Activated naive CD4-positive, alpha-beta T cell treated with anti-CD3 and anti-CD28 coated beads, Interleukin-2, amount 50 U/mL, for 16 hours (primary cell): ENCODE measurements at places on chromosomes 6 and 20.

DNA sequence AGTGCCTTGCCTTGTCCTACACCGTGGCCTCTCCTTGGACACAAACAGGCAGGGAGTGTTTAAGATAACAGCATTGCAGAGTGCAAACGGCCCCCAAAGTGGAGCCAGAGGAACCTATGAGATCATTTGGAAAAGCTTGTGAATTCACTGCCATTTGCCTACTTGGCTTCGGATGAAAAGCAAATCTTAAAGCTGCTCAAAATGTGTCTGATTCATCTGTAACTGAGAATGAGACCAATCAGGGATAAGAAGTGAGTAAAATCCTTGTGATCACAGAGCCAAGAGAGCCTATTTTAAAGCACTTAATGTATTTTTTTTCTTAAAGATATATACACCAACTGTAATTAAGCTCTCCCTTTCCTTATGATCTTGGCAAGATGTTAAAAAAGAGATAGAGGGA, 65.7 kb upstream of the BACH2 start:
- no peak for DNase-seq

DNA sequence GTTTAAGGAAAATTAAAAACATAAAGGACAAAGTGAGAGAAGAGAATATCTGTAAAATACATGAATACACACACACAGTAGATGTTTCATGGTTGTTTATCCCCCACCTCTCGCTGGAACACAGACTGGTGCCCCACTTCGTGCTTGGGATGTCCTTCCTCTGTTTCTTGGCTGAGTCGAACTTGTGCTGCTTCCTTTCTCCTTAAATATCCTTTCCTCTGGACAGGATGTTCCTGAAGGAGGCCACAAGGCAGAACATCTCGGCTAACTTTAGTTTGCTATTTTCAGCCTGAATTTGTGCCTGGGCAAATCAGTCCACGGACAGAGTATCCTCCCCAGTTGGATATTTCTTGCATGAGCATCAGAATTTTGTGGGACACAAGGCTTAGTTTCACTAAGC, 54.7 kb upstream of the ZMYND8 start:
- DNase-seq = no peak

DNA sequence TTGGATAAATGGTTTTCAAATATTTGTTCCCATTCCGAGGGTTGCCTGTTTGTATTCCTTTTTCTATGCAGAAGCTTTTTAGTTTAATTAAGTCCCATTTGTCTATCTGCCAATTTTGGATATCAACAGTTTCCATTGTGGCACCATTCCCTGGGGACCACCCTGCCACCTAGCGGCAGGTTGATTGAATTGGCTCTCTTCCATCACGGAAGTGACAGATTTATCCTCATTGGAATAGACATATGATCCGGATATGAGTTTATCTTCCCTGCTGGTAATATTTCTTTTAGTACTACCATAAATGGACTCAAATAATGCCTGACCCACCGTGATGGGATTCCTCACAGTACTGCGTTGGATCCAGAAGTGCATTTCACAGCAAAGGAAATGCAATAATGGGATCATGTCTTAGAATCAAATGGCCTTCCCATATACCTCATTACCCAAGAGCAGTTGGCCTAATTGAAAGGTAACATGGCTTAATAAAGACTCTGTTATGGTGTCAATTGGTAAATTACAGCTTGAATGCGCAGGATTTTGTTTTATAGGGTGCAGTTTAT, 327.0 kb downstream of the BMP2 start:
- DNase-seq = no peak

- DNase-seq = no peak
These were observed 222.8 kb downstream of the ALDH8A1 start for GRCh38 chr6:134727081-134727480.

DNA sequence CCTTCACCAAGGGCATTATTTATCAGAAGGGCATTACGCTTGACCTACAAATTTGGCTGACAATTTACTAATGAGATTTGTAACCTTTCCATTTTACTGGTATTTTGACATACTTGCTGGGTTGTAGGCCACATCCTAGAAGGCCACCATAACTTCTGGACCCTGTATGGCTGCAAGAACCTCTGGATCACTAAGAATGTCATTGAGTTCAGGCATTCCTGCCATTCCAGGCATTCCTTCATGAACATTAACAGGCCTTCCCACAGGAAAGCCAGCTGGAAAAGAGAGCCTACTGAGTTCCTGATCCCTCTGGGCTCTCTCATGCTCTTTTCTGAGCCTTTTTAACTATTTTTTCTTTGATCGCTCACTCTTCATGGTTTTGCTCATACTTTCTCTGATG, 28.4 kb upstream of the SLC35A1 start:
- no peak for DNase-seq

- DNase-seq = no peak
These were observed 10.2 kb upstream of the CHRNA4 start for GRCh38 chr20:63371291-63371865.

DNA sequence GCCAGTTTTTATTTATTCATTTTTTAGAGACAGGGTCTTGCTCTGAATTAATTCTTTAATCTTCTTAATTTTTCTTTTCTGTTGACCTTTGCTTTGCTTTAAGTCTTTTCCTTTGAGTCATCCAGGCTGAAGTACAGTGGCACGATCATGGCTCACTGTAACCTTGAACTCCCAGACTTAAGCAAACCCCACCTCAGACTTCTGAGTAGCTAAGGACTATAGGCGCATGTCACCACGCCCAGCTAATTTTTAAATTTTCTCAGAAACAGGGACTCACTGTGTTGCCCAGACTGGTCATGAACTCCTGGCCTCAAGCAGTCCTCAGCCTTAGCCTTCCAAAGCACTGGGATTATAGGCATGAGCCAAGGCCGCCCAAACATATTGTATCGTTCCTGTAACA, 71.3 kb upstream of the GNRH2 start:
- no peak for DNase-seq

DNA sequence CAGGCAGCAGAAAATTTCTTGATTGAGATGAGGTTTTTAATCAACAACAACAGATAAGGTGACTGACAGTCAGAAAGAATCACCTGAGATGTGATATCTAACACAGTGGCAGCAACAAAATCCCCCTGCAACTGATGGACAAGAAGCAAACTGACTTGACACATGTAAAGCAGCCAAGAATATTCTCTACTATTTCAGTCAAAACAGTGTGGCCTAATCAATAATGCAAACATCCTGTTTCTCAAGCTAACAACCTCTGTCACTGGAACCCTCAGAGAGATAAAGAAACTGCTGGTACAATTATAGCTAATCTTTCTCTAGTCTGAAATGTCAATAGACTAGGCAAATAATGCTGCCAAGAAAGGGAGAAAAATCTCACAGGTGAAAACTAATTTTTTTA, 4.6 kb upstream of the CGA start:
- no peak for DNase-seq

DNA sequence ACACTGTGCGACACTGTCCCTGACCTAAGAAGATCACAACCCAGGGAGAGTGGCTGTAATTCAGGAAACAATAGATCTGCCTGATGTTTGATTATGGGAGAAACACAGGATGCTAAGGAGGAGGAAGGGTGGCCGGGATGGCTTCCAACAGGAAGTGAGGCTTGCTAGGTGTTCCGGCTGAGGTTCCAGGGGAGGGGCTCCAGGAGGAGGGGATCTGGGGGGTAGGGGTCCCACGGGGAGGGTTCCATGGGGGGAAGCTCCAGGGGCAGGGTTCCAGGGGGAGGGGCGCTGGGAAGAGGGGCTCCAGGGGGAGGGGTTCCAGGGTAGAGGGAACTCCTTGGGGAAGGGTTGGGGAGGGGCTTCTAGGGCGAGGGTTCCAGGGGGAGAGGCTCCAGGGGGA, 48.6 kb downstream of the DAAM2 start:
- DNase-seq = no peak

DNA sequence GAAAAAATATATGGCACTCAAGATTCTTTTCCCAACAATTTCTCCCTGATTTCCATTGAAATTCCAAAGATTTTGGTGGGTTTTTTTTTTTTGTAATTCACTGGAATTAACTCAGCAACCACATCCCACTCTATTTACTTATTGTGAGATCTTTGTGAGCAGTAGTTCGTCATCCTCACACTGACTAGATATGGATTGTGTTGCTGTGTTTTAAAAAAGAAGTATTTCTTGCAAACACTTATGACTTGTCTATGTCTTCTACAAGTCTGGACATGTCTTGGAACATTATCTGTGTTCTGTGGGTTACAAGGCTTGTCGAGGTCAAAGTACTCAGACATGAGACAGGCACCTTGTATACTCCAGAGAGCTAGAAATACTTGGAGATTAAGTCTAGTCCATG, 7.3 kb upstream of the TENT5A start:
- DNase-seq = no peak

DNA sequence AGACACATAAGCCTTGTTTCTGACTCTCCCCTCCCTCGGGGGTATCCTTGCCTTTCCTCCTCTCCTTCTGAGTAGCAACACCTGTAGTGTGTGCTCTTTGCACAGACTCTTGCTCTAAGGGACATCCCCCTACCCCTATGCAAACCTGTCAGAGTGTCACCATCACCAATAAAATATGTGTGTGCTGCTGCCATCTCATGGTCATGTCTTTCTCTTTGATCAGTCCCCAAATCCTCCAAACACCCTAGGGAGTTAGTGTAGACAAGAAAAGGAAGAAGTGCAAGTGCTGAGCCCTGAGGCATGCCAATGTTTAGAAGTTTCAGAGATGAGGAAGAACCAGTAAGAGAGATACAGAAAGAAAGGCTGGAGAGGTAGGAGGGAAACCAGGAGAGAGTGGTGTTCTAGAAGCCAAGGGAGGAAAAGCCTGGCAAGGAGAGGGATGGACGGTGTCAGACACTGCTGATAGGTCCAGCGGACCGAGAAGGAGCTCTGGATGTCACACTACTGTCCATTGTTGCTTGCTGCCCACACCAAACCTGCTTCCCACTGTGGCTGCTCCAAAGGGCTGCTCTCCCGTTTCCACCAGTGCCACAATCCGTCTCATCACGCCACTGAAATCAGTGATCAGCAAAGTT, 16.4 kb downstream of the TRMT6 start:
- no peak for DNase-seq

GRCh38 chr6:116111552-116112528, 11.2 kb downstream of the NT5DC1 start:
- no peak for DNase-seq

GRCh38 chr20:43955750-43956191, 41.1 kb downstream of the TOX2 start:
- no peak for DNase-seq

- DNase-seq = no peak
These were observed 277.3 kb upstream of the PRND start for GRCh38 chr20:4444404-4444803.

DNA sequence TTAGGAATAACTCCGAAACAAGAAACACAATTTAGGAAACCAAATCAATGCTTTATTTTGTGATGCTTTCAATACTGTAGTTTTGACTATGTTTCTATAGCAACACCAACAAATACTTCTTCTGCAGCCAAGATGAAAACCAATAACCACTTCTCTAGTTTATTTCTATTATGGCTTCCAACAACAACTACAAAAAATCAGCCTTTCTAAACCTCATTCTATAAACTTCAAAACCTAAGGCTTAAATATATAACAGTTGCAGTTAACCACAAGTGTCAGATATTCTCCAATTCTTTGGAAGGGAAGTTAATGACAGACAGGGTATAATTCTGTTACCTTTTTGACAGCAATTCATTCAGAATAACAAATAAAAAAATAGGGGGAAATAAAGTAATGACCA, 80.9 kb downstream of the EPB41L2 start:
- DNase-seq = no peak

- DNase-seq = no peak
These were observed 723.2 kb downstream of the EPM2A start for GRCh38 chr6:145012039-145012662.

GRCh38 chr6:56450882-56451739, 191.6 kb downstream of the DST start:
- no peak for DNase-seq

GRCh38 chr6:90222724-90223198, 73.9 kb downstream of the BACH2 start:
- DNase-seq = peak; percentile 74

GRCh38 chr6:22954749-22955385, 385.5 kb downstream of the HDGFL1 start:
- no peak for DNase-seq

GRCh38 chr6:159691133-159691962, 1.7 kb downstream of the SOD2 start:
- DNase-seq = no peak

GRCh38 chr6:104704191-104704590, 155.5 kb downstream of the HACE1 start:
- DNase-seq = no peak
